Fibroblast of skin of left quadriceps (primary cell): ENCODE measurements at places on chromosomes 11 and 22.

DNA sequence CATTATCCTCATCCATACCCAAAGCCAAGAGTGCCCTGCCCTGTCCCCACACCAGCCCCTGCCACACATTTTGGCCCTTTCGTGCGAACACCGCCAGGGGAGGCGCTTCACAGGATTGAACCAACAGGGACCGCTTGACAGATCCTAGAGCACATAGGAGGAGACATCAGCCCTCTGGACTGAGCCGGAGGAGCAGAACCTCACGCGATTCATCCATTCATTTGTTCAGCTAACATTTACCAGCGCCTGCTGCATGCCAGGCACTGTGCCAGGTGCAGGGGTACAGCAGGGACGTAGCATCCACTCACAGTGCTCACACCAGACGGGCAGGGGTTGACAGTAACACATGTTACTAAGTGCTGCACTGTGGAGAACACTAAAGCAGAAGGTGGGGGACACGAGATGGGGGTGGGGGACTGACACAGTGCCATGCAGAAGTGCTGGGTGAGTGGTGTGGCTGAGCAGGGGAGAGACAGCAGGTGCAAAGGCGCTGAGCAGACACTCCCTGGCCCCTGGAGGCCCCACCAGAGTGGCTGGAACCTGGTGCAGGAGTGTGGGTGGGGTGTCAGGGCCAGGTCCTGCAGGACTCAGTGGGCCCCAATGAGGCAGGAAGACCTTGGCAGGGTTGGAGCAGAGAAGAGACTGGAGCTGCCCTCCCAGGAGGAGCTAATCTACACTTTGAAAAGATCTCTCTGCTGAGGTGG, 3.4 kb downstream of the GNAZ start:
- no peak for DNase-seq

DNA sequence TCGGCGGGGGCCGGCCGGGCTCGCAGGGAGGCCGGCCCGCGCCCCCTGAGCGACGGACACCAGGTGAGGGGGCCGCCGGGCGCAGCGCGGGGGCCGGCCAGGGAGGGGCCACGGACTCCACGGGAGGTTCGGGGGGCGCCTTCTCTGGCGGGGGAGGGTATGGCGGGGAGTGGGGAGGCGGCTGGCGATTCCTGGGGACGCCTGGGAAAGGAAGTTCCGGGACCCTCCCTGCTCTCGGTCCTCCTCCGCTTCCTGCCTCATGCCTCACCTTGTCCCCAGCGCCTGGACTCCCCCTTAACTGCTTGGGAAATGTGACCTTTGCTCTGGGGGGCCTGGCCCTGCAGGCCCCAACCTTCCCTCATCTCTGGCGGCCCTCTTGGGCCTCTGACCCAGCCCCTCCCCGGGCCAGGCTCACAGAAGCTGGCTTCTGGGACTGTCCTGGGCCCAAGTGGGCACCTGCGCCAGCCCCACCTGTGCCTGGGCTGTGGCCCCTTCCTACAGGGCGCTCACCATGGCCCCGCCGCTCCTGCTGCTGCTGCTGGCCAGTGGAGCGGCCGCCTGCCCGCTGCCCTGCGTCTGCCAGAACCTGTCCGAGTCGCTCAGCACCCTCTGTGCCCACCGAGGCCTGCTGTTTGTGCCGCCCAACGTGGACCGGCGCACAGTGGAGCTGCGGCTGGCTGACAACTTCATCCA, 516 bp downstream of the LRFN4 start:
- DNase-seq, result no peak

- no peak for DNase-seq
Measured at GRCh38 chr11:5807580-5807979, 1.1 kb upstream of the OR52N2 start.

DNA sequence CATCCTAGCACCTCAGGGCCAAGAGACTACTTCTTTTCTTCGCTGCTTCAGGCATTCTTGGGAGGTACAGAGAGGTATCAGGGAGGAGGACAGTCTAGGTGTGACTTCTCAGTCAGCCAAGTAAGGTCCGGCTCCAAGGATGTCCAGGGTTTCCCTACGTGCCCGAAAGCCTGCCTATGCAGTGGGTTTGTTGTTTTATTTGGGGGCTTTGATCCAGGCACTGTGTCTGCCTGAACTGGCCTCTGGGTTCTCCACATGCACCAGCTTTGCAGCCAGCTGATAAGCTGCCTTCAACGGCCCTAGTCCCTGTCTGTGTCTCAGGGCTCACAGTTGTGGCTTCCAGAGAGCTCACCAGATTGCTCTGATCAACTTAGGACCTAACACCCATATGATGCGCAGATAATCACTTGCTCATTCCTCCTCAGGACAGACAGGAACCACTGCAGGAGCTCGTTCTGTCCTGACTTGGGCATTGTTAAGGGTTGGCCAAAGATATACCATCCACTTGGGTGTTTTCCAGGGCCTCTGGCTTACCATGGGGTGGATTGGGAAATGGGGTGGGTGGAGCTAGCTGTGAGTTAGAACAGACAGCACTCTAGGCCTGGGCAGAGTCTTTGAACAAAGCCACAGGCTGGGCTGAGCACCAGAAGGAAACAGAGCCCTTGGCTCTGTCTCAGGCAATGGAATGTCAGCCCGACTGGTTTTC, 45.5 kb upstream of the CRYBB3 start:
- no peak for DNase-seq

DNA sequence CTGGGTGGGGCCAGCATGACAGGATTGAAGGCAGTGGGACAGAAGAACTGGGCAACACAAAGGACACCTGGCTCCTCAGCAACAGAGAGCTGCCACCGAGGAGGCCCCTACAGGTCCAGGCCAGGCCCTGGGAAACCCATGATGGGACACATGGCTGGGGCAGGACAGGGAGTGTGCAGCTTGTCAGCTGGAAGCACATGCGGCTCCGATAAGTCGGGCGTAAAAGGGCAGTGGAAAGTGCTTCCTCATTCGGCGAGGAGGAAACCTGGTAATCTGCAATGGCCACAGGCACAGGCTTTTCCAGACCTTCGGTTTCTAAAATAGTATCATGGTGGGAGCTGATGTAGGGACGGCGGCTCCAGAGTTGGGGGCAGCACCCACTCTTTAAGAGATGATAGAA, 16.5 kb downstream of the GNAZ start:
- DNase-seq, result no peak

GRCh38 chr11:113690619-113691569, 15.2 kb downstream of the TMPRSS5 start:
- DNase-seq, result no peak

DNA sequence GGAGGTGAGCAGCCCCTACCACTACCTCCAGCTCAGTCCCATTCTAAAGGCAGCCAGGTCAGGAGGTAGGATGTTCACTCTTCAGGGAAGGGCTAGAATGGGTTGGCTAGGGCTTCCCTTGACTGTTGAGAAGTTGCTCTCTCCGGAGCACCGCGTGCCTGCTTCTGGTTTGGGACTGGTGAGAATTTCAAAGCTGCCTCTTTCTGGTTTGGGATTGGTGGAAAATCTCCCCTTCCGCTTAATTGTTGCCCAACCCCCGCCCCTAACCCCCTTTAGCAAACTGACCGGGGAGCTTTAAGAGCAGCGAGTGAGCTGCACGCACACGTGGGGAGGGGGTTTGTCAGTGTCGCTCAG, 686 bp downstream of the USP2 start:
- no peak for DNase-seq
